AG10803 (cell line): ENCODE measurements at places on chromosomes 7 and 10.

DNA sequence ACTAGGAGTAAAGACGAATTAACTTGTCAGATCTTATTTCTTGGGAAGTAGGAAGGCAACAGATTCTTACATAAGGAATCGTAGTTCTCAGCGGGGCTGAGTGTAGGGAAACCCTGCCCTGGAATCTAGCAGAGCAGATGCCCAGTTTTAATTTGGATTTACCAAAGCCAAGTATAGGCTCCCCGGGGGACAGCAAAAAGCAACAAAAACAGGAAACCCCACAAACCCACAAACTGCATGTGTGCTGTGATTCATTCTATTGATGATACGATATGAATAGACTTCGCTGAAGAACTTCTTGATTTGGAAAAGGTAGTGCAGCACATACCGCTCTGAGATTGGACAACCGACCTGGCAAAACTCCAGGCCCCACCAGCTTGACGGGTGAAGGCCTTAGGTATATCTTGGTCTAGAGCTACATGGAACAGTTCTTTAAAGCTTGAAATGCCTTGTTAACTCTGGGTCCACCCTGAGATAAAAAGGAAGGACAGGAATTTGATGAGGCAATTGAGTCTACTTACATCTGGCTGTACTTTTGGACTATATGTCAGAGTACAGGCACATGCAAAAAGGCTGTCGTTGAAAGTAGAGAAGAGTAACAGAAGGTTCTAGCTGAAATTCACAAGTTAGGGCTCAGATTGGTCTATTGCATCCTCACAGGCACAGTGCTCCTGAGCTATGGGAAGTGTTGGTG lies 49.1 kb downstream of the STRA8 start:
- DNase-seq, result peak; percentile 14

GRCh38 chr10:59976909-59977308 lies 70.6 kb upstream of the CCDC6 start:
- no peak for DNase-seq

- DNase-seq, result no peak
Observed at GRCh38 chr10:38094927-38095574, 914 bp downstream of the ZNF37A start.

GRCh38 chr10:18681971-18682411 lies 22.8 kb downstream of the ARL5B start:
- peak; percentile 68 for DNase-seq

GRCh38 chr7:44132039-44132438 lies 8.7 kb upstream of the POLD2 start:
- no peak for DNase-seq

DNA sequence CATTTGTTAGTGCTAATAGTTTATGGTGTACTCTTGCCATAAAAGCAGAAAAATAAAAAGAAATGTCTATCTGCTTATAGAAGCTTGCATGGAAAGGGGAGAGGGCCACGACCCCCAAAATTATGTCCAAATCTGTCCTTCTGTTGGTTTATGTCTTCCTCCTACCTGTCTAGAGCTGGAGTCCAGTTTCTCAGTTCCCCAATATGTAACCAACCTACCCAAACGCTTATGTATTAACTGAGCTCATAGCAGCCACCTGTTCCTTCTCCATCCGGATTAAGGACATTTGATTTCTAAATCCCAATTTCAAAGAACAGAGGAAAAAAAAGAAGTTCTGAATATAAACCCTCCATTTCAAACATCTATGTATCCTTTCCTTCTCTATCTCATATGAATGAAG lies 30.3 kb upstream of the TPK1 start:
- DNase-seq, result no peak

DNA sequence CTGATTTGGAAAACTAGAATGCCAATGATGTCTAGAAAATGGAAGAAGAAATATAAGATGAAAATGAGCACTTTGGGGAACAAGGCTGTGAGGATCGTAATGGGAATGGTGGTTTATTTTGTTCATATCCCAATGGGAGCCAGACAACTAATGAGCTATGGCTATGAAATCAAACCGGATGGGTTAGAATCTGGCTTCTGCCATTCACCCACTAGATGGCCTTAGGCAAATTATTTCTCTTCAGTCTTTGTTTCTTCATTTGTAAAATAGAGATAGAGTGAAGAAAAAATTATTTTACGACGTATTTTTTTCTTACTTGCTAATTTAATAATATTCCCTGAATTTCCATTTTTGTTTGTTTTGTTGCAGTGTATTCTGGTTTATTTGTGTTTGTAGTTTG lies 572.1 kb upstream of the IGFBP3 start:
- no peak for DNase-seq

GRCh38 chr10:34786464-34786863 lies 28.6 kb downstream of the PARD3 start:
- DNase-seq, result peak; percentile 82

DNA sequence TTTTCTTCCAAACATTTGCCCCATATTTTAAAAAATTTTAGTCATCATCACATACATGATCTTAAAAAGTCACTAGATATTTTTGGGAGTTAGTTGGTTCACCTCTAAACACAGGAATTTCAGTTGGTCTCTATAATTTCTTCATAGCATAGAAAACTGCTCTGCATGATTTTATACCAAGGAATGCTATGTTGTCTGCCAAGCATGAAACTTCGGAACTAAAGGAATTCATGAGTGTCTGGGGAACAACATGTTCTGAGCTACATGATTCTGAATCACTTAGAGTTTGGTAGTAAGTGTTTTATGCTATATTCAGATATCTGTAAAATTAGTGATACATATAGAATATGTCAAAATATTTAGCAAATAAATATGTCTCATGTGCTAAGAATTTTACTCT lies 957.8 kb downstream of the GATA3 start:
- DNase-seq, result no peak

GRCh38 chr10:35346248-35346647 lies 9.9 kb downstream of the CCNY start:
- no peak for DNase-seq

- peak; percentile 71 for DNase-seq
Observed at GRCh38 chr10:124648738-124649137, 95.4 kb downstream of the FAM53B start.

- peak; percentile 47 for DNase-seq
Observed at GRCh38 chr7:82335927-82336326, 107.7 kb downstream of the CACNA2D1 start.

DNA sequence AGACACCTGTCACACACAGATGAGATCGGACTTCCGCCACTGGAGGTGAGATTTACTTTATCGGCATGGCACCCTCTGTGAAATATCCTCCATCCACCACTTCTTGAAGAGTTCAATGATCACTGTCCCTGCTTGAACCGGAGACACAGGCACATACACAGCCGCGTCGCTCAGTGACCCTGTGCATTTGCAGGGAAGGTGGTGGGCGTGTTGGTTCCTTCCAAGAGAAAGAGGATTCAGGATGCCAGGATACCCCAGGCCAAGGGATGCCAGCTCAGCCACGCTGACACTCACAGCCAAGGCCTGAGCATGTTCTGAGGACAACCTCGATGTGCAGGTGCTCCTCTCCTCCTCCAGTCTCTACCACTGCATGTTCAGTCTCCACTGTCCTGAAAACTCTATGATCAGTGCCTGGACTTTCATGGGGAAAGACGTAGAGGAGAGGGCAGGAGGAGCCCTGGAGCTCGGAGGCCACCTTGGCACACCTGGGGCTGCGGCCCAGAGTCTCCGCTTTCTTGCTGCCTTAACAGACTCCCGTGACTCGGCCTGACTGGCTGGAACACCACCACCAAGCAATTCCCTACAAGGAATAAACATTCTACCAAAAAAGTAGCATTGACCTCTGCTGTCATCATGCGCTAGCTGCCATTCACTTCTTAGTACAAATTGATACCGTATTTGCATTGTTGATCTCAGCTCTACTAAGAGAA lies 115.2 kb downstream of the TCERG1L start:
- no peak for DNase-seq

DNA sequence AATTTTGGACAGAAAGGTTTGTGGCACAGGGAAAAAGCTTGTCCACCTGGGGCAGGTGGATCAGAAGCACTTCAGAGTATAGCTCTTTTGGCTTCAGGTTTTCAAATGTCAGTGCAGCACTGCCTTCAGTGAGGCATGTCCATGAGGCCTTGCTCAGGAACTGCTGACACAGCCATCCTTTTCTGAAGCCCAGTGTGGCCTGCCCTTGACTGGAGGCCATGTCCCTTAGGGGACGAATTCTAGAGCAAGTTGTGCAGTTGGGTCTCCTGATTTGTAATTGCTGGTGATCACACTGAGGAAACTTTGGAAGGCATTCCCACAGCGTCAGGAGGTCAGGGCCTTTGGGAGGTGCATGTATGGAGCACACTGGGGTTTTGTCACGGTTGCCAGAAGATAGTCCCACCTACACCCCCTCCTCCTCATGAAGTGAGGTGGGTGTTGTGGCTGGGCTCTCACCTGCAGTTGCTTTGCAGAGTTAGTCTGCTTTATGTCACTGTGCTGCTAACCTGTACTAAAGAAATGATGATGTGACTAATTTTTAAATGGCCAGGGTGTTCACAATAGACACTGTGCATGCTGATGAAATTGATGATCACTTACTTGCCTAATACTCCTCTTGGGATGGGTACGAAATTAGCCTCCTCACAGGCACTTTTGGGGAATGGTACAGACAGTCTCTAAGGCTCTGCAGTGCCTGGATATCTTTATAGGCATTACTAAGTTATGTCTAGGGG lies 41.7 kb downstream of the OGDH start:
- DNase-seq, result no peak

GRCh38 chr10:51783941-51784340 lies 84.5 kb upstream of the CSTF2T start:
- DNase-seq, result no peak

DNA sequence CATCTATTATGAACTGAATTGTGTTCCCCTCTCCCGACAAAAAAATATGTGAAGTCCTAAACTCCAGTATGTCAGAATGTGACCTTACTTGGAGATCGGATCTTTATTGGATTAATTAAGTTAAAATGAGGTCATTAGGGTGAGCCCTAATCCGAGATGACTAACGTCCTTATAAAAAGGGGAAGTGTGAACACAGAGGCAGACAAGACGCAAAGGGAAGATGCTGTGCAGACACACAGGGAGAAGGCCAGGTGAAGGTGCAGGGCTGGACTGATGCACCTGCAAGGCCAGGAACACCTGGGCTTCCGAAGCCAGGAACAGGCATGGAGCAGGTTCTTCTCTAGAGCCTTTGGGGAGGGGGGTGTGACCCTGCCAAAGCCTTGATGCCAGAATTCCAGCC lies 187.8 kb downstream of the PARD3 start:
- no peak for DNase-seq

DNA sequence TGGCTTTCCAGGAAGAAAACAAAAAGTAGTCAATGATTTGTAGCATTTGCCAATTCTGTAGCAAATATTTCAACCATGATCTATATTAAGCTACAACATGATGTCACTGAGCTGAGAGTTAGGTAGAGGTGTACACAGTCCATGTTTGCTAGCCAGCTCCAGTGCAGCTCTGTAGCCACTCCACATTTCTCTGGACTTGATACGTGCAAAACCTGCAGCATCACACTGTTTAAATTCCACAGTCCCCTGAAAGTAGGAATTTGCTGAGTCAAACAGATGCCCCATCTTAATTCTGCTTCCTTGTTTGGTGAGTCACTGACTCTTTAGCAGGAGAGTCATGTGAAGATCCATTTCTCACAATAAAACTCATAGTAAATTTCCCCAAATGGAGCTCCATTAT lies 89.8 kb upstream of the LRRTM3 start:
- peak; percentile 53 for DNase-seq

GRCh38 chr10:113493195-113493594 lies 59.7 kb upstream of the HABP2 start:
- DNase-seq, result peak; percentile 88

DNA sequence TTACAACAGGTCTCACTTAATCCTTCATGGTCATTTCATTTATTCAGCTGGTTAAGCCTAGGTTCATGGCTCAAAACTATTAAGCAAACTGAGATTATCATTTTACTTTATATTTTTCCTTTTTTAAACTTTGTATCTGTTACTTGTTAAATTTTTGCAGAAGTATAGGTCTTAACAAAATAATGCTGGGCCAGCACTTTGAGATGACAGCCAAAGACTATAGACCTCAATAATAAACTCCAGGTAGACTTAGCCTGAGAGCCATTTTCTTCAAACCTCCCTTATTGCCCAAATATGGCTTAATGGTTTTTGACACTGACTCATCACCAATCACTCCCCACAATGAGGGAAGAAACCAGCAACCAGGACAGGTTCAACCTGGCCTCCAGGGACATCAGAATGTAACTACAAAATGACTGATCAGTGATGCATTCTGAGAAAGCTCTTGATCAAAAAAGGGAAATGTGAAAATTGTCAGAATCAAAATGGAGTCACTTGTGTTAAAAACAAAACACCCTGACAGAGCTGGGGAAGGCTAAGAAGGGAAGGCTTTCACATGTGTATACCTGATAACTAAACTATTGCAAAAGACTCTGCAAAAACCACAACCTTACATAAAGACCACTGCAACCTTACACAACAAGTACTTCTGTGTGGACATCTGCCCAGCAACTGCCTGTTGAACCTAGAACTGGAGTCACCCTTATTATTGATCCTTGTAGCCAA lies 2.1 kb upstream of the CCDC126 start:
- DNase-seq, result no peak

DNA sequence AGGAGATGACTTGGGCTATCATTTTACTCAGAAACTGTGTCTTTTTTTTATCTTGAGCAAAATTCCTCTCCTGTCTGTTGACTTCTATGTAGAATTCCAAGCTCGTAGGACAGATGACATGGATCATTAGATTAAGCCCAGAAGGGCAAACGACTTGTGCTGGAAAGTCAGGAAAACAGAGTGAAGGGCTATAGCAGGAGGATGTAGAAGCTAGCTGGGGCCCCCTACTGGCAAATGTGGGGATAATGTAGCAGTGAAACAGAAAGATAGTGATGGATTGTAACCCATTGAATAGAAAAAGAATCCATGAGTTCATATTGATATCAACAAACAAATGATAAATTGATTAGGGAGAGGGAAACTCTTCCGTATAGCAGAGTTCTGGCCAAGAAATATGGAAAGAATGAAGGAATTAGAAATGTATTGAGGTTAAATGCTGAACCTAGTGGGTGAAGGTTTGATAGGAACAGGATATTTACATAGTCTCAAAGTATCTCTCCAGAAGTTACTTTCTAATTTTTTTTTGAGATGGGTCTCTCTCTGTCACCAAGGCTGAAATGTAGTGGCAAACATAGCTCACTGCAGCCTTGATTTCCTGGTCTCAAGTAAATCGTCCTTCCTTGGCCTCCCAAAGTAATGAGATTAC lies 103.6 kb downstream of the LYZL1 start:
- peak; percentile 36 for DNase-seq
